ENCODE measurements at places on chromosomes 2 and 18.

- no peak for DNase-seq
These were observed 53.8 kb downstream of the CTAGE1 start for GRCh38 chr18:22363867-22364463.

DNA sequence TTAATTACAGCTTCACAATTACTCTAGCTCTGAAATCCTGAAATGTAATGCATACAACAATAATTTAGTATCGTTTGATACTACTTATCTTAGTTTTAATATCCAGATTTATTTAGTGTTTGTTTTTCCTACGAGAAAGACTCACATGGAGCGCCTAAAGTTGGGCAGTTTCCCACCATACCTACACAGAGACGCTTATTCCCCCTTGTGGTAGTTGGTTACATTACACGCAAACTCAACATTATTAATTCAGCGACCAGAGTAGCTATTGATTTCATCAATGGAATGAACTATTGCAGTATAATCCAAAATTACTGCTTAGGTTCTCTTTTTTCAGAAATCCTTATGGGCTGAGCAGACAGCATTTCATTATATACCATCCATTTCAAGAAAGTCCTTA lies 164.0 kb upstream of the REG3G start:
- DNase-seq = no peak

DNA sequence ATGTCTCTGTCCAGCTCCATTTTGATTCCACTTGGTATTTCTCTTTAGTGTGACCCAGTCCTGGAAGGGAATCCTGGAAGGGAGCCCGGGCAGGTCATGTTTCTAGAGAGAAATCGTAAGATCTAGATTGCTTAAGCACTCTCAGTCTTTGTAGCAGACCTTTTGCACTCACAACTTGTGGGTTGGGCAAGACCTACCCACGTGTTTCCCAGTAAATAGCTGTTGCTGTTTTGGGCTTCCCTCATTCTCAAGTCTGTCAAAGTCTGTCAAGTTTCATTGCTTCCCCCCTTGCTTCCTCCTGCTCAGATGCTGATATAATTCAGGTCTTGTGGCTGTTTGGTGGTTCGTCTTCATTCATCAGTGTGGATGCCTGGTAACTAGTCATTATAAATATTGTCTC lies 17.4 kb upstream of the NEMP2 start:
- no peak for DNase-seq

DNA sequence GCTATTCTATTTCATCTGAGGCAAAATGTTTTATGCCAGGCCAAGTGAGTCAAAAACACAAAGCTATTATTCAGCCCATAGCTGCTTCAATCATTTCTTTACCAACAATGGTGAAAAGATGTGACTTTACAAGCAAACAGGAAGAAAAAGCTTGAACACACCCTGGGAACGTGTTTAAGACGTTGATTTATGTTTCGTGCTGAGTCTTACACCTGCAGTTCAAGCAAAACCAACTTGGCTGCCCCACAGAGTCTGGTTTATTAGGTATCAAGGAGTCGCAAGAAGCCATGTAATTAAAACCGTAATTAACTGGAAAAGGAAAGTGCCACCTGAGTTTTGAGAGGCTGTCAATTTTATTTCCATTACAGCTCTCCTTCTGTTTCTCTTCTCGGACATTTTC lies 295.5 kb downstream of the MEIS1 start:
- no peak for DNase-seq

GRCh38 chr2:149400997-149401396 lies 70.6 kb downstream of the LYPD6 start:
- no peak for DNase-seq

DNA sequence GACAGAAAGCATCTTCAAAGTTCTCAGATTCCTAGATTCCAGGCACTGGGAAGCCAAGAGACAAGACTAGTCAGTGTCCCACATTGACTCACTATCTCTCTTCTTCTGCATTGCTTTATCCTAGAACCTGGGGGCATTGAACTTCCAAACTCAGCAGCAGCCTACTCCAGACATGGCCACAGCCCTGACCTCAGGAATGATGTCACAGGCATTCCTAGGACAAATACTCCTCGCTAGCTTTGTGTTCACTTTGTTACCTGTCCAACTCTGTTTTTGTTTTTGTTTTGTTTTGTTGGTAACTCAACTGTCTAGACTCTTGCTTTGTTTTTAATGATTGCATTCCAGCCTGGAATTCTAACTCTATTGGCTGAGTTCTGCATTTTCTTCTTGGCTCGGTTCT lies 449.3 kb upstream of the SPHKAP start:
- no peak for DNase-seq
